ENCODE measurements at places on chromosomes 5 and 9.
A peak's percentile ranks its signal among the peaks of the same experiment; 100 is the strongest.

- DNase-seq, result peak; percentile 66
Measured at GRCh38 chr5:78985725-78986223, 664 bp upstream of the ARSB start.

DNA sequence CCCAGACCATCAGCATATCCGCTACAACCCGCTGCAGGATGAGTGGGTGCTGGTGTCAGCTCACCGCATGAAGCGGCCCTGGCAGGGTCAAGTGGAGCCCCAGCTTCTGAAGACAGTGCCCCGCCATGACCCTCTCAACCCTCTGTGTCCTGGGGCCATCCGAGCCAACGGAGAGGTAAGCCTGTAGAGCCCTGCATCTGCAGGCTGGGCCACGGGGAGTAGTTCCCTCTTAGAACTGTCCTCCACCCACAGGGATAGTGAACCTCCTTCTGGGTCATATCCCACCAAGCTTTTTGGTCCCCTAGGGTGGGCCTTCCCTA lies 569 bp downstream of the GALT start:
- DNase-seq, result no peak

DNA sequence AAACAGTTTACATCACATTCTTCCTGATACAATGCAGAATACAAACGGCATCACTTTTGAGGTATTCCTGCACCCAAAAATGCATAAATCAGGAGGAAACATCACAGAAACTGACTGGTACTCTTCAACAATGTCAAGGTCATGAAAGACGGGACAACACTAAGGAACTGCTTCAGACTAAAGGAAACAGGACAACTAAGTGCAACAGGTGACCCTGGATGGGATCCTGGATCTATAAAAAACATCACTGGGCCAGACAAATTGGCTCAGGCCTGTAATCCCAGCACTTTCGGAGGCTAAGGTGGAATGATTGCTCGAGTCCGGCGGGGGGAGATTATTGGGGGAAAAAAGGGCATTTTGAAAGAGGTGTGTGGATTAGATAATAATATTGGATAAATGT lies 22.6 kb downstream of the BTNL9 start:
- no peak for DNase-seq

DNA sequence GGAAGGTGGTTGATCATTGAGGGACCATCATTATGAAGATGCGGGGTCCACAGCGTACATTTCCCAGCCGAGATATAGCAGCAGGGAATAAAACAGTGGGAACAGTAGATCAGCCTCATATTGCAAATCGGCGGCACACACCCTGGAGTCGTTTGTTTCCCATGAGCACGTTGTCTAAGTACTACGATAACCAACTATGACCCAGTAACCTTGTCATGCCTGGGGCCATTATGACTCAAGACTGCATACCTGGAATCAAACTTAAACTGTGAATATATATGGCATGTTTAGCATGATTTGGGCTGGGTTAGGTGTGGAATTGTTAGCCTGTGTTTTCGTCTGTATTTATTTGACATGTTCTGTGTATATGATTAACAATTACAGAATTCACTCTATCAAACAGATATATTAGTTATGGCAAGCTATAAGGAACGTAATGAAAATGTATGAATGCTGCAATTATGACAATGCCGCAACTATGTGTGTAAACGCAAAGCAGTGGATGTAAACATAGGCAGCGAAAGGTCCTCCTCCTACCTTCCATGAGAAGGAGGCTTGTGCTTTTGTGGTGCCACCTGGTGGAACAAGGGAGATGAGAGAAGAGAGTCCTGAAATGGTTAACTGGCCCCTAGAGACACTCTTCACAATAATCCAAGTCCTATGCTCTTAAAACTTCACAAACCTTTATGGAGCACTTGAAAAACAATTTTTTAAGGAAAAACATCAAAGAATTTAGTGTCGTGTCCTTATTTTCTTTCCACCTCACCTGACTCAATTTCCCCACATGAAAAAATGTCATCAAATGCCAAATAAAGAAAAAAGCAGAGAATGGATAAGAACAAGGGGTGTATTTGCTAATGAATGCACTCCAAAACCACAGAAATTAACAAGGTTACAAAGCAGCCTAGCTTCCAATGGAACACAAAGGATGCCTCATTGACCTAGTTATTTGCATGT lies 47.1 kb downstream of the SEMA5A start:
- DNase-seq, result no peak

DNA sequence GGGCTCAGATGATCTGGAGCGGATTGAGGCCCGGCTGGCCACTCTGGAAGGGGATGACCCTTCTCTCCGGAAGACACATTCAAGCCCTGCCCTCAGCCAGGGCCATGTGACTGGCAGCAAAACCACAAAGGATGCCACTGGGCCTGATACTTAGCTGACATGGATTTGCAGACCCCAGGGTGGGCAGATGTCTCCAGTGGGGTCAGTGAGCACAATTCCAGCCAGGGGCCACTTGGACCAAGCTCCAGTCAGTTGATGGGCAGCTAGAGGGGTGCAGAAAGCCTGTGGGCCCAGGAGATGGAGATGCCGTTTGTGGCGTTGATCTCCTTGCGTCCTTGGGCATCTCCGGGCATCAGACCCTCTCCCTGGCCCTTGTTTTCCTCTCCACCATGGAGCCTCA lies 46.7 kb downstream of the PSD2 start:
- DNase-seq, result no peak

- DNase-seq, result no peak
Measured at GRCh38 chr9:131631306-131631705, 86.0 kb downstream of the PRRT1B start.

GRCh38 chr9:20340511-20340861 lies 281.8 kb downstream of the MLLT3 start:
- DNase-seq, result no peak

DNA sequence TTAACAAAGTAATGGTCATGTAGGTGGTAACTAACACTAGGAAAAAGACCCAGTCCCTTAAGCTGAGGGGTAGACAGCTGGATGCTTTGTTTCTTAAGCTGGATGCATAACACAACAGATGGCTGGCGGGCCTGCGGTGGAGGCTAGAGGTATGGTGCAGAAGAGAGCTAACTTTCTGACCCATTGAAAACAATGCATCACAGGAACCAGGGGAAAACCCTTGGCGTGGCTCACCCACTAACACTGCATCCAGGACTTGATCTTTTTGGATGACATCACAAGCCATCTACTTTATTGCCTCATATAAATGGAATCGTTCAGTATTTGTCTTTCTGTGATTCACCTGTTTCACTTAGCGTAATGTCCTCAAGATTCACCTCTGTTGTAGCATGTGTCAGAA lies 138.7 kb downstream of the AUH start:
- DNase-seq, result no peak

- DNase-seq, result no peak
Measured at GRCh38 chr5:150762211-150762610, 3.4 kb upstream of the DCTN4 start.

GRCh38 chr9:121059998-121060636 lies 10.0 kb upstream of the C5 start:
- DNase-seq, result no peak

DNA sequence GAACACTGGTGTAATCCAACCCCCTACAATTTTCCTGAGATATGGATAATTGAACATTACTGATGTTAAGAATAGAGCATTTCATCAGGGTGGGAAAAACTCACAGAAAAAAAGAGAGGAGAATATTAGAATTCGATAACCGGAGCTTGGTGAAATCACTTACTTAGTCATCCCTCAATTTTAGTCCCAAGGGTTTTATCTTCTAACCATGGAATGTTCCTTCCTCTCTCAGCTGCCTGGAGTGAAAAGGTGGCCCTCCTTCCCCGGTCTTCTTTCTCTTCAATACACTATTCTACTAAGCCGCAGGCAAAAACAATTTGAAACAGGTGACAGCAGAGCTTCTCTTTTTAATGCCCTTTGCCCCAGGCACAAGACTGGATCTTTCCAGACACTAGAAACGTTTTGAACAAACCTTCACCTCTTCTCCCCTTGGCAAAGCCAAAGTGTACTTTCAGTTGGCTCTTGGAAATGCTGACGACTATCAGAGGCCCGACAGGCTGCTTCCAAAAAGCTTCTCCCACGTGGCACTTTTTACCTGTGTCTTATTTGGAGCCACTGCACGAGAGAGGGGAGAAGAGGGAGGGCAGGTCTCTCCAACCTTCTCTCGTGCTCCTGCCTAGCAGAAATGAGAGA lies 543.9 kb downstream of the TLE1 start:
- DNase-seq, result no peak

GRCh38 chr5:56356121-56356835 lies 123.1 kb upstream of the ANKRD55 start:
- DNase-seq, result no peak

DNA sequence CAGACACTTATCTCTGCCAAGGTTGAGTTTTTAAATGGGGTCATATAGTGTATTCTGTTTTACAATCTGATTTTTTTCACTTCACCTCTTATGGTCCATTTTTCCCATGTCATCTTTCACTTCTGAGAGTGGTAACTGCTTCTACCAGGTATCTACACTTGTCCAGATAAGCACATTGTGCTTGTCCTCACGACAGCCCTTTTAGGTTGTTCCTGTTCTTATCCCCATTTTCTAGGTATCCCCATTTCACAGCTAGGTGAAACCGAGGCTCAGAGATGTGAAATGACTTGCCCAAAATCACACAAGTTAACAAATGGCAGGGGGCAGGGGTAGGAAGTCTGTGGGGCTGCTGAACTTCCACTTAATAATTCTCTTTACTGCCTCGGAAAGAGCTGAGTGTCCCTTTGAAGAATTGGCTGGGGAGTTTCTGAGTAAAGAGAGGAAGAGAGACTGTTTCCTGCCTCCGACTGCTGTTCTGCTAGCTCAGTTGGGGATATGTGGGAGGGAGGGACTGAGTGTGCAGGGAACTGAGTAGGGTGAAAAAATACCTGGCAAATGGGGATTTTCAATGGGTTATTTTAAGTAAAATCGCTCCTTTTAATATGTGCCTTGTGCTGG lies 255.4 kb downstream of the GRIA1 start:
- DNase-seq, result no peak

- peak; percentile 0 for DNase-seq
Measured at GRCh38 chr9:92294297-92294676, 790 bp upstream of the IARS1 start.

DNA sequence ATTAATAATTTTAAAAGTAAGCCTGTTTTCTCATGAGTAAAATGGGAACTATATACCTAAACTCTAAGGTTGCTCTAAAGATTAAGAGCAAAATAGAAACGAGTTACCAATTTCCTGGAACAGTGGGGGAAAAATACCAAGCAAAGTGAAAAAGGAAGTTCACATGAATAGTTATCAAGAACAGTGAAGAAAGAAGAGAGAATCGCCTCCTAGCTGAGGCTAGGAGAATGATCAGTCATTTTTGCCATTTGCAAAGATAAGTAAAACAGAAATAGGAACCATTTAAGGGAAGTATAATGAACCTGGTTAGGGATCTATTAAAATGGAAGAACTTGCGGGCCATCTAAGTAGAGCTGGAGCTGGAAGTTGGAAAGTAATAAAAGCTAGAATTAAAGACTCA lies 50.7 kb downstream of the P4HA2 start:
- DNase-seq, result no peak

DNA sequence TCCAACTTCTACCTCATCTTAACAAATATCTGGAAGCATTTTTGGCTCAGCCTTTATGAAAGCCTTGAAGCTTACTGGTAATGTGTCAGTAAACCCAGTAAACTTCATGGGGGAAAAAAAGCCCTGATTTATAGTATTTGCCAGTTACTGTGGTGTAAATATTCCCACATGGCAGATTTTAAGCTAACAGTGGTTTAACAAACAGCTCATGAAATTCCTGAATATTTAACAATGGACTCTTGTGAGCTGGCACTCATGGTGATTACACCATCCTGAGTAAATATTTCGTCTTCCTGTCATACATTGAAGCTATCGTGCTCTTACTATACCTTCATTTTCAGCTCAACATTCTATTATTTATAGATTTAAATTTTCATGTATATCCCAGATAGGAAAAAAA lies 57.0 kb upstream of the ACOT12 start:
- no peak for DNase-seq

GRCh38 chr5:58932057-58932612 lies 349.3 kb downstream of the RAB3C start:
- no peak for DNase-seq

GRCh38 chr5:175689147-175689991 lies 31.5 kb downstream of the HRH2 start:
- DNase-seq, result no peak

DNA sequence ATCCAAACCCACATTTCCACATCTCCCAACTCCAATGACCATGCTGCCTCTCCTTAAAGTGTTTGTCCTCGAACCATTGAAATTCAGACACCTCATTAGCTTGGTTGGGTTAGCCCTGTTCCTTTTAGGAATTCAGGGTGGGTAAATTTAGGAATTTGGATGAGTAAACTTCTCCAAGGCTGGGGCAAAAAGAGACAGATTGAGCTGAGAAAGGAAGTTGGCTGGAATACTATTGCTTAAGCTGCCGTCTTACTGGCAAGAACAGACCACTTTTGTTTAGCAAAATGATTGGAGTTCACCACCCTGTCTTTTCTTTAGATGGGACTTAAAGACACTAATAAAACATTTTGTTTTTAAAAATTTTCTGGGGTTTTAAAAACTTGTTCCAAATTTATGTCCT lies 143.6 kb upstream of the GDNF start:
- no peak for DNase-seq

- no peak for DNase-seq
Measured at GRCh38 chr9:136678034-136678433, 9.2 kb downstream of the AGPAT2 start.

DNA sequence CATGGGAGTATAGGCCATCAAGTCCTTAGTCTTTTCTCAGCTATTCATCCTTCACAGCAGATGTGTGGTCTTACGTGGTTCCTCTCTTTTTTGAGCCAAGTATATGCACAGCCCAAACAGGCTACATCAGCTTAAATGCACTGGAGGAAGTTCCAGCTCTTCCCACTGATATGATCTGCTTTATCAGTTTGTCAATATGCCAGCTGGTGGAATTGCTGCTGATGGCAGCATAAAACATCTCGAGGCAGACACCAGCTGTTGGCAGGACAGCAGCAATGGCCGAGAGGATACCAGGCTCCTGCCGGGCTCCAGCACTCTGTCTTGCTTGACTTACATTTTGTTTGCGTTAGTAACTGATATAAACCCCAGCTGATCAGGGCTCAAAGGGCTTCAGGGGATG lies 143.4 kb downstream of the TENT4A start:
- no peak for DNase-seq

DNA sequence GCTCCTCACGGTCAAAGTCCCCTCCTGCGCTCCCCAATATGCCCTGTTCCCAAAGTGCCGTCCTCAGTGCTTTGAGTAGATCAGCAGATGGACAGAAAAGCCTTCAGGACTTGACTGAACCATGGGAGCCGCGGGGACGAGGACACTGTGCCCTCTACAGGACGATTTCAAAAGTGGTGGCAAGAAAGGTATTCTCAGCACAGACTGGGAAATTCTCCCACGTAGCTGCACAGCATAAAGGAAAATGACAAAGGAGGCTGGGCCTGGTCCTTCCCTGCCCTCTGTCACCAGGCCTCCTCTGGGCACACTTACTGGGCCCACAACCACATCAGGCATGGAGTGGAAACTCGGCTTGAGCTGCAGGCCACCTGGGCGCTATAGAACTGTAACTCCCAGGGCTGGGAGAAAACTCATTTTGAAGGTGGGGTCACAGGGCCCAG lies 16.7 kb upstream of the MTMR12 start:
- peak; percentile 28 for DNase-seq

Measured in stimulated activated CD8-positive, alpha-beta memory T cell treated with anti-CD3 and anti-CD28 coated beads, Interleukin-15, amount 100 ng/mL, for 48 hours (primary cell).